OCI-LY7 (cell line): ENCODE measurements at places on chromosomes 4 and X.
A peak's percentile ranks its signal among the peaks of the same experiment; 100 is the strongest.

DNA sequence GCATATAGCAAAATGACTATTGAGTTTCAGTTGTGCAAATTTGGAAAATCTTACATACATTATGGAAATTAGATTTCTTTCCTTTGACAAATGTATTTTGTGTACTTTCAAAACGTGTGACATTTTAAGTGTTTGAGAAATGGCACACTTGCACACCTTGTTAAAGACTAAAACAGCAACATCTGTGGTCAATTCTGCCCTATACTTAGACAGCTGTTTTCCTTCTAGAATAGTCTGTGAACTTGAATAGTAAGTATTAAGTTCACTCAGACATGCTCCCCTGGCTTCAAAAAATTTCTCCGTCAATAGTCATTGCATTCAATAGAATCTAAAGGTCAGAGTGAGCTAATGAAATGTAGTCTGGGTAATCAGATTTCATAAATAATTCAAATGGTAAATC, 21.7 kb upstream of the TBC1D9 start:
- DNase-seq: peak; percentile 16

DNA sequence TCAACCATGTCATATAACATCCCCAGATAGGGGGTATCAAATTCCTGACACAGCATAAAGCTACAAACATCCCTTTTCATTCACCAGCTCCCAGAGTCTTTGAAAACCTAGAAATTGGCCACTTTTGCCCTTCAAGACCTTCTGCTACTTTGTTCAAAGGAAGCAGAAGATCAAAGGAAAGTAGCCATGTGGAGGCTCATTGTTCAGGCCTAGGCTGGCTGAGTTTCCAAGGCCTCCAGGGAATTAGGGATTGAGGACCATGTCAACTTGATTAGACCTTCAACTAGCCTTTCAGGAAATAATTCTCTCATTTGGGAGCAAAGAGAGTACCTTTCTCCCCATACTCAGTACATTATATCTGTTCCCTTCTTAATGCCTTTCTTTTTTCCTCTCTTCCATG, 66.8 kb upstream of the ATXN3L start:
- no peak for DNase-seq

GRCh38 chrX:54509400-54509799, 13.4 kb upstream of the FGD1 start:
- DNase-seq: no peak

DNA sequence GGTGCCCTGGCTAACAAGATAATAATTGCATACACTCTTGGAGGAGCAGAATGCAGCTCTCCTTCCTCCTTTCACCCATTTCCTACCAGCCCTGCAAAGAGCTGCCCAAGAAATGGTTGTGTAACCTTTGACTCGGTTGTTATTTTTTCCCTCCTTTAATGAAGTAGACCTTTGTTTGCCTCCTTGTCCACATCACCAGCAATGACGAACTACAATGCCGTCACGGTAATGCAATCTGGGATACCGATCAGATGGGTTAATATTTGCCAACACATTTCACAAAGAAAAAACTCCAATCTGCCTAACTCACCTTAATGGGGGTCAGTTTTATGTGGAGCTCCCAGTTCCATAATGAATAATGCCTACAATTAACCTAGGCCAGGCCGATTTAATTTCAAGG, 32.0 kb downstream of the GPRIN3 start:
- no peak for DNase-seq
